Mammary microvascular endothelial cell (primary cell): ENCODE measurements at places on chromosomes 7 and 10. TPM values are rescaled to one million over a fixed set of nuclear protein-coding genes. Genes with fewer than 3 reads are reported as not detected.

ACTR3C gene
- total RNA-seq: 0.07 and 0.49 TPM in 2 replicates

COL17A1 gene
- 3.3 and 4.6 TPM in 2 replicates for total RNA-seq

CAPZA2 gene
- 140 and 157 TPM in 2 replicates for total RNA-seq

CPED1 gene
- total RNA-seq: 3.9 and 4.0 TPM in 2 replicates

AASS gene
- 10.3 and 11.2 TPM in 2 replicates for total RNA-seq

VPS50 gene
- 18.0 and 21.5 TPM in 2 replicates for total RNA-seq

GSAP gene
- total RNA-seq: 1.7 and 3.7 TPM in 2 replicates

NAT16 gene
- not detected in 2 replicates for total RNA-seq

PTF1A gene
- total RNA-seq: not detected in 2 replicates

BHLHA15 gene
- 0.27 and 3.1 TPM in 2 replicates for total RNA-seq

C10orf105 gene
- total RNA-seq: not detected in 2 replicates

CRYGN gene
- 0.05 TPM in 1 of 2 replicates, not detected in the other for total RNA-seq
